GM12864 (cell line): ENCODE measurements at places on chromosomes 4 and X.

- no peak for DNase-seq
These were observed 201.9 kb upstream of the PPARGC1A start for GRCh38 chr4:24091639-24092233.

- no peak for DNase-seq
These were observed 211.3 kb upstream of the FAT1 start for GRCh38 chr4:186934841-186935443.

DNA sequence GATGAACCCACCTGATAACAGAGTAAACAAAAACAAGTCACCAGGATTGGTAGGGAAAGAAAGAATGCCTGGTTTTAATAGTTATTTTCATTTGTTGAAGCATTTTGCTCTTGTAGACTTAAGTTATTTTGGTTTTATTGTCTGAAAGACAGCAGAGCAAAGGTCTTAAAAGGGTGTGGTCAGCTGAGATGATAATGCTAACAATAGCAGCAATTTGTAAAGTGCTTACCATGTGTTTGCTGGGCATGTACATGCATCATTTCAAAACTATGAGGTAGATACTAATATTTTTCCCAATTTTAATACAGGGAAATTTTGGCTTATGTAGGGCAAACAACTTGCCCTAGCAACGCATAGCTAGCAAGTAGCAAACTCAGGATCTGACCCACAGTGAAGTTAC is 46.8 kb upstream of the SLC10A4 start:
- DNase-seq, result no peak

GRCh38 chr4:182861346-182861745 is 55.8 kb downstream of the DCTD start:
- no peak for DNase-seq
